ENCODE measurements at places on chromosomes 6 and 20. TPM values are rescaled to one million over a fixed set of nuclear protein-coding genes. Genes with fewer than 3 reads are reported as not detected.

BNIP5 gene
- total RNA-seq: not detected

- H3K27me3 ChIP-seq: no peaks in the 10 kb centered on the region
- H3K4me3 ChIP-seq: no peak overlapping the region
- no peak for DNase-seq
- H3K4me1 ChIP-seq: peaks cover 2% of the 10 kb centered on the region
- no peak overlapping the region for H3K27ac ChIP-seq
Observed at GRCh38 chr6:16028966-16029365, 99.9 kb upstream of the MYLIP start.

BTNL2 gene
- total RNA-seq: not detected

GRCh38 chr6:37665304-37665703 is 32.4 kb downstream of the MDGA1 start:
- no peak for DNase-seq
- H3K36me3 ChIP-seq: peaks cover 2% of the 10 kb centered on the region
- H3K4me3 ChIP-seq: no peak overlapping the region

BPIFB1 gene
- not detected for total RNA-seq

DNA sequence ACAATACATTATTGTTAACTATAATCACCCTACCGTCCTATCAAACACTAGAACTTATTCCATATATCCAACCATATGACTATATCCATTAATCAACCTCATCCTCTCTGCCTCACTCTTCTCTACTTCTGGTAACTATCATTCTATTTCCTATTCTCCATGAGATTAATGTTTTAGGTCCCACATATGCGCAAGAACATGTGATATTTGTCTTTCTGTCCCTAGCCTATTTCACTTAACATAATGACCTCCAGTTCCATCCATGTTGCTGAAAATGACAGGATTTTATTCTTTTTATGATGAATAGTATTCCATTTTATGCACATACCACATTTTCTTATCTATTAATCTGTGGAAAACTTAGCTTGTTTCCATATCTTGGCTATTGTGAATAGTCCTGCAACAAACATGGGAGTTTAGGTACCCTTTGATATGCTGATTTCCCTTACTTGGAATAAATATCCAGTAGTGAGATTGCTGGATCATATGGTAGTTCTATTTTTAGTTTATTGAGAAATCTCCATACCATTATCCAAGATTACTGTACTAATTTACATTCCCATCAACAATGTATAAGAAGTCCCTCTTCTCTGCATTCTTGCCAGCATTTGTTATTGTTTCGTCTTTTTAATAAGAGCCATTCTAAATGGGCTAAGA is 289.4 kb upstream of the GJE1 start:
- H3K4me3 ChIP-seq: no peak overlapping the region
- no peak for DNase-seq
- peaks cover 20% of the 10 kb centered on the region for H3K4me1 ChIP-seq

MUCL3 gene
- total RNA-seq: not detected

- no peaks in the 10 kb centered on the region for H3K27me3 ChIP-seq
- H3K4me3 ChIP-seq: no peak overlapping the region
- no peak for DNase-seq
- H3K36me3 ChIP-seq: peaks cover 53% of the 10 kb centered on the region
- no peak overlapping the region for H3K27ac ChIP-seq
Observed at GRCh38 chr6:158667360-158667981, 17.6 kb downstream of the SYTL3 start.

DNA sequence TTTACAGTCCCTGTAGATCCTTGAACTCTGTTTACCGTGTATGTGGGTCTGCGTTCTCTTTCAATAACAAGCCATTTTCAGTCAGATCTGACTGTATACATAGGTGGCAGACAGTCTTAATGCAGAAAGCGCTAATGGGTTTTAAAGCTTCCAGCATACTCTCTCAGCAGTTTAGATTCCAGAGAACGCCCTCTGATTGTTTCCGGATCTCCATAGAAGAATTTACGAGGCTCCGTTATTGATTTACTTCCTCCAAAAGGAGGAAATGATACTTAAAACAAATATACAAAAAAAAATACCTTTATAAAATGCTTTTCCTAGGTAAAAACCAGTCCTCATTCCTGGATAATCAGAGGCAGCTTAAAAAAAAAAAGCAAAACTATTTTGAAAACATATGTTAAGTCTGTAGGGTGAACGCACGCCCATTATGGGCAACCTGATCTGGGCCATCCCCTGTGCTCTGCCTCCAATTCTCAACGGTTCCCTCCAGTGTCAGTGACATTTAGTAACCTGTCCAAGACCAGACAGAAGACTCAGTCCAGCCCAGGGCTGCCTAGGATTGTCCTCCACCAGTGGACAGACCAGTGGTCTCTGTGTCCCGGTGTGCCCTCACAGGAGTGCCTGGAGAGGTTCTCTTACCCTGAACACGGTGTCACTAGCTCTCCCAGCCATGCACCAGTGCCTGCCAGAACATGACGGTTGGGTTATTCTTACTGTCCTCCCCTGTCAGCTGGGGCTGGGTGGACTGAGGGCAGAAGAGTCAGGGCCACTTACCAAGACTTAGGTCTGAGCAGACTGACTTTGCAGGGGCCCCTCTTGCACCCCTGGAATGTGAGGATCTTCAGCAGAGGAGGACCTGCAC is 217.3 kb downstream of the ARID1B start:
- no peak overlapping the region for H3K4me3 ChIP-seq
- no peak overlapping the region for H3K27ac ChIP-seq
- H3K4me1 ChIP-seq: peaks cover 25% of the 10 kb centered on the region
- DNase-seq: no peak
- no peaks in the 10 kb centered on the region for H3K36me3 ChIP-seq

ENPP5 gene
- total RNA-seq: 0.33 TPM

C6orf132 gene
- total RNA-seq: 0.18 TPM

DNA sequence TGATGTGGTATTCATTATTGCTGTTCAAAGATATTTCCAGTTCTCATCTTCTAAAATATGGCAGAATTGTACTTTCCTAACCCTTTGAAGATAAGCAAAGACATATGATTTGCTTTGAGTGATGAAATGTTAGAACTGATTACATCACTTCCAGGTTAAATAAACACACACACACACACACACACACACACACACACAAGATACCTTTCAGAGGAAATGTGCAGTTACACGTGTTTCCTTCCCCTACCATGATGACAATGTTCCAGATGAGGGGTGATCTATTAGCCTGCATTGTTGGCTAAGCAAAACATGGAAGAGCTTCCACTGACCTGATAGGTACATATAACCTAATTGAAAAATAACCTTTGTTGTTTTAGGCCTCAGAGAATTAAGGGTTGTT is 11.7 kb upstream of the FRK start:
- no peaks in the 10 kb centered on the region for H3K36me3 ChIP-seq
- H3K27me3 ChIP-seq: peaks cover 12% of the 10 kb centered on the region
- H3K4me1 ChIP-seq: peaks cover 7% of the 10 kb centered on the region
- H3K4me3 ChIP-seq: no peak overlapping the region

- peaks cover 4% of the 10 kb centered on the region for H3K27me3 ChIP-seq
- no peaks in the 10 kb centered on the region for H3K36me3 ChIP-seq
- no peaks in the 10 kb centered on the region for H3K4me1 ChIP-seq
- no peak overlapping the region for H3K4me3 ChIP-seq
Observed at GRCh38 chr20:13302647-13303450, 81.8 kb downstream of the ISM1 start.

DZANK1 gene
- 1.7 TPM for total RNA-seq

DNA sequence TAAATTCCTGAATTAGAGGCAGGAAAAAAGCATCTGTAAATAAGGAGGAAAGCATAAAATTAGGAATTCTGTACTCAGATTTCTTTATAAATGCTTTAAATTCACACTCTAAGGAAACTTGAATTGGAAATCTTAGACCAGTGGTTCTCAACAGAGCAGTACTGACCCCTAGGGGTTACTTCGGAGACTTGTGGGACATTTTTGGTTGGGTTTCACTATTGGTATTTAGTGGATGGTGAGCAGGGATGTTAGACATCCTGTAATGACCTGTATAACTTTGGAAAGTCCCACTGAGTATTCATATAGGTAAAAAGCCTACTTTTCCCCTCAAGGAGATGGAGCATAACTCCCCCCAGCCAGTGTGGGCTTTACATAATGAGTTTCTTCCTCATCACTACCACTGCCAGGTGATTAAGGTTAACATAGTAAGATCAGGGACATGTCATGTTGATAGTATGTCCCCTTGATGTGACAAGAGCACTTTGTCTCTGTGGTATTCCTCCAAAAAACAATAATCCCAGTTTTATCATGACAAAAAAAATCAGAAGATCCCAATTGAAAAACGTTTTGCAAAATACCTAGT is 31.0 kb downstream of the GLO1 start:
- peak; percentile 17 for DNase-seq

DNA sequence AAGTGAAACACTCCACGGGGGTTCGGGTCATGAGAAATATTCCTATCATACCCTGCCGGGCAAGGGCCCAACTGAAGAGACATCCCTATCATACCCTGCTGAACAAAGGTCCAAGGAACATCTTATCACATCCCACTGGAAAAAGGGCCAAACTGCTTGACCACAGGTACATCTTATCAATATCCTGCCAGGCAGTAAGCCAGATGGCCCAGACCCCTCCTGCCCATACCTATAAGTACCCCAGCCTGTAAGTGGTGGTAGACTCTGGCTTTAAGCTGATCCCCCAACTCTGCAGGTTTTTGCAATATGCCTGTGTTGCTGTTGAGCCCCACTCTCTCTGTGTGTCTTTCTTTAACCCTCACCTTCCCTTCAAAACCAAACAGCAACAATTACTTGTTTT is 51.6 kb downstream of the ZNF334 start:
- peaks cover 5% of the 10 kb centered on the region for H3K4me1 ChIP-seq
- H3K27ac ChIP-seq: no peak overlapping the region
- peaks cover 3% of the 10 kb centered on the region for H3K36me3 ChIP-seq
- no peak for DNase-seq
- H3K27me3 ChIP-seq: peaks cover 41% of the 10 kb centered on the region

PLA2G7 gene
- total RNA-seq: not detected

GRCh38 chr20:46546298-46546697 is 4.2 kb downstream of the OCSTAMP start:
- no peak overlapping the region for H3K27ac ChIP-seq
- H3K4me3 ChIP-seq: no peak overlapping the region
- H3K27me3 ChIP-seq: peaks cover 19% of the 10 kb centered on the region
- peaks cover 19% of the 10 kb centered on the region for H3K4me1 ChIP-seq
- H3K36me3 ChIP-seq: peaks cover 3% of the 10 kb centered on the region
- no peak for DNase-seq

- peaks cover 32% of the 10 kb centered on the region for H3K4me1 ChIP-seq
- peaks cover 6% of the 10 kb centered on the region for H3K36me3 ChIP-seq
Observed at GRCh38 chr6:81752921-81753710, 635 bp upstream of the TENT5A start.

DNA sequence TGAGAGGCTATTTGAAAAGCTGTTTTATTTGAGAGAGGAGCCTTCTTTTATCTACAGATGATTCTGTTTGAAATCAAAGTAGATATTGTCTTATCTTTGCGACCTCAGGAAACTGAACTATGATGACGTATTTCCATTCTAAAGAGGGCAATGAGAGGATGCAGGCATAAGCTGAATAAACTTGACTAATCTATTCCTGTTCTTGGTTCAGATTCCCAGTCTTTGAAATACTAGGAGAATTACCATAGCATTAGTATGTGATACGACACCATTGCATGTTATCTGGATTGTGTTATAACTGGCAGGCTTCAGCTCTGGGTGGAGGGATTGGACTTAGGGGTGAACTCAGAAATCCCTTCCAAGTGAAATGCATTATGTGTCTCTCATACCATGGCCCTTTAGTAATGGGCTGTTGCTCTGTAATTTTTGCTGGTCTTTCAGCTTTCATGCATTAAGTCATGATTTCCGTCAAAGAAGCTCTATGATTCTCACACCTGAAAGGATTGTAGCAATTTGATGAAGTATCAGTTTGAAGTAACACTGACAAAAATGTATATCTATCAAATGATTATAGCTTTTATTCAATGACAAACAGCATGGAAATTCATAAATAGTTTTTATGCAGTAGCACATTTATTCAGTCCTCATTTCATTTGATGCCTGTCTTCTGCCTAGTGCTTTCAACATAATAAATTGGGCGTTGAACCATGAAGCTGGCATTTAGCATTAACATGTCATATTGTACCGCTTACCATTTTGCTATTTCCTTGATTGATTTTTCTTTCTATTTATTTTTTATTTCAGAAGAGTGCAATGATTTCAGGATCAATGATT is 138.4 kb upstream of the SPACA1 start:
- no peak overlapping the region for H3K4me3 ChIP-seq
- no peak overlapping the region for H3K27ac ChIP-seq
- H3K36me3 ChIP-seq: no peaks in the 10 kb centered on the region
- DNase-seq: no peak
- H3K27me3 ChIP-seq: peaks cover 6% of the 10 kb centered on the region
- H3K4me1 ChIP-seq: peaks cover 29% of the 10 kb centered on the region

TGM3 gene
- total RNA-seq: not detected

GRCh38 chr6:139903411-139904157 is 529.1 kb upstream of the CITED2 start:
- H3K4me3 ChIP-seq: no peak overlapping the region
- H3K36me3 ChIP-seq: no peaks in the 10 kb centered on the region
- H3K4me1 ChIP-seq: peaks cover 2% of the 10 kb centered on the region
- no peak for DNase-seq
- peaks cover 12% of the 10 kb centered on the region for H3K27me3 ChIP-seq

SPINT4 gene
- not detected for total RNA-seq

ZHX3 gene
- total RNA-seq: 17.6 TPM

- no peaks in the 10 kb centered on the region for H3K27me3 ChIP-seq
- no peaks in the 10 kb centered on the region for H3K36me3 ChIP-seq
- H3K4me3 ChIP-seq: no peak overlapping the region
- no peaks in the 10 kb centered on the region for H3K4me1 ChIP-seq
Observed at GRCh38 chr6:9537381-9537780, 877.5 kb downstream of the TFAP2A start.

- H3K4me1 ChIP-seq: peaks cover 33% of the 10 kb centered on the region
- no peak for DNase-seq
- H3K4me3 ChIP-seq: no peak overlapping the region
- no peak overlapping the region for H3K27ac ChIP-seq
Observed at GRCh38 chr20:5825130-5825719, 75.0 kb downstream of the SHLD1 start.

CTCFL gene
- total RNA-seq: not detected

DNA sequence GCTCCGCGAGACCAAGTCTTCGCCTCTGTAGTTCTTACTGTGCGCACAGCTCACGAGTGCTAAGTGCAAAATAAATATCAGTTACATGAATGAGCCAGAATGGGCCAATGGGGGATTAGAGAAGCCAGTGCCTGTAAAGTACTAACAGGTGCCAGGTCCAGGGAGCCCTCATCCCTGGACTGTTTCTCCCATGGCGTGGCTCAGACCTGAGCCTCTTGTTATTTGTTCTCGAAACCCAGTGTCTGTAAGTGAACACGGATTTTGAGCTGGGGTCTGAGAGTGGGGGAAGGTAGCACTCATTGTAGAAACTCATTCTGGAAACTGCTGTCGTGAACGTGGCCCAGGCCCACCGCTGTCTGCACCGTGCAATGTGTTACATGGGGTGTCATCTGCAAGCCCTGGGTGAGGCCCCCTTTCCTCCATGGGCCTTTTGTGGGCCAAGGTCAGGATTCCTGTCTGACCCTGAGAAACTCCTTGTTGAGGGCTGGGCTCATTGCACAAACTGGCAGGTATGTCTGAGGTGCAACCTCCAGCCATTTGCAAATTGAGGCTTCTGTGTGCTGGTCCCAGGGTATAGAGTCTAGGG is 154.7 kb downstream of the SYCP2 start:
- no peaks in the 10 kb centered on the region for H3K4me1 ChIP-seq
- DNase-seq: no peak
- H3K27me3 ChIP-seq: no peaks in the 10 kb centered on the region
- H3K36me3 ChIP-seq: no peaks in the 10 kb centered on the region
- H3K4me3 ChIP-seq: no peak overlapping the region
- H3K27ac ChIP-seq: no peak overlapping the region

- DNase-seq: no peak
- no peaks in the 10 kb centered on the region for H3K36me3 ChIP-seq
- H3K27me3 ChIP-seq: no peaks in the 10 kb centered on the region
- H3K4me1 ChIP-seq: no peaks in the 10 kb centered on the region
Observed at GRCh38 chr20:51345601-51346101, 196.9 kb downstream of the NFATC2 start.

LST1 gene
- 29.1 TPM for total RNA-seq
